Lung (tissue), 17 donors: ENCODE measurements at places on chromosomes 6 and 20. TPM values are rescaled to one million over a fixed set of nuclear protein-coding genes. Genes with fewer than 3 reads are reported as not detected.
A peak's percentile ranks its signal among the peaks of the same experiment; 100 is the strongest.

DNA sequence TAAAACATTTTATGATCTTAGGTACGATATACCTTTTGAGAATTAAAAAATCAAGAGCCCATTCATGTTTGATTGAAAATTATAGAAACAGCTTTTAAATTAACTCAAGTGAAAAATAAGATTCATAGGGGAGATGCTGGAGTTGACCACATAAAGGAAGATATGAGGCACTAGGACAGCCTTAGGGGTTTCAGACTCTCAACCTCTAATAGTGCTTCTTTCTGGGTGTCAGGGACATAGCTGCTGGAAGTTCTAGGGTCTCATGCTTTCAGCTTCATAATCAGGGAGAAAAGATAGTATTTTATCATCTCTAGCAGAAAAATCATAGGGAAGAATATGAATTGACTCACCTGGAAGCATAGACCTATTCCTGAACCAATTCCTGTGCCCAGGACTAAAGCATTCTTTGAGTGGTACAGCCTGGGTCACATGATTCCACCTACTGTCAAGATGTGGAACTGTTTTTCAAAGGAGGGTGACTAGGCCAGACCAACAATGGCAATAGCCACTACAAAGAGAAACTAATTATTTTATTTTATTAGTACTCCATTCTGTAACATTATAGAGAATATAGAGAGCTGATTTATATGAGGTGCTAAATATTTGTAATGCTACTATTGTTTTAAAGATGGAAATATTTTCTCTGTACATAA lies 27.8 kb upstream of the CENPW start:
- no peak for DNase-seq

DNA sequence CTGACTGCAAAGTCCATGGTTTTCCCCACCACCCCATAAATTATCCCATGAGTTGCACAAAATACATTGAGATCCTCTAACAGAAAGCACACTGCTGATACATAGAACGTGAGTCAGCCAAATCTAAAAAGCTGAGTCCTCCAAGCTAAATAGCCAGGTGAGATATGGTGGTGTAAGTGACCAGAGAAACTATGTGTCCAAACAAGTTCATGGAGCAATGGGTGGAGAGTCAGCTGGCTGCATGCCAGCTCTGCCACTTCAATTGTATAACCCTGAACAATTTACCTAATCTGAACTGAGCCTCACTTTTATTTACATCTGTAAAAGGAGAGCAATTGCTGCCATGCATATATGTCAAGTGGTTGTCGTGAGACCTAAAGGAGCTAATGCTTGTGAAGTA lies 9.7 kb downstream of the SNAP25 start:
- DNase-seq, result peak; percentile 20

DNA sequence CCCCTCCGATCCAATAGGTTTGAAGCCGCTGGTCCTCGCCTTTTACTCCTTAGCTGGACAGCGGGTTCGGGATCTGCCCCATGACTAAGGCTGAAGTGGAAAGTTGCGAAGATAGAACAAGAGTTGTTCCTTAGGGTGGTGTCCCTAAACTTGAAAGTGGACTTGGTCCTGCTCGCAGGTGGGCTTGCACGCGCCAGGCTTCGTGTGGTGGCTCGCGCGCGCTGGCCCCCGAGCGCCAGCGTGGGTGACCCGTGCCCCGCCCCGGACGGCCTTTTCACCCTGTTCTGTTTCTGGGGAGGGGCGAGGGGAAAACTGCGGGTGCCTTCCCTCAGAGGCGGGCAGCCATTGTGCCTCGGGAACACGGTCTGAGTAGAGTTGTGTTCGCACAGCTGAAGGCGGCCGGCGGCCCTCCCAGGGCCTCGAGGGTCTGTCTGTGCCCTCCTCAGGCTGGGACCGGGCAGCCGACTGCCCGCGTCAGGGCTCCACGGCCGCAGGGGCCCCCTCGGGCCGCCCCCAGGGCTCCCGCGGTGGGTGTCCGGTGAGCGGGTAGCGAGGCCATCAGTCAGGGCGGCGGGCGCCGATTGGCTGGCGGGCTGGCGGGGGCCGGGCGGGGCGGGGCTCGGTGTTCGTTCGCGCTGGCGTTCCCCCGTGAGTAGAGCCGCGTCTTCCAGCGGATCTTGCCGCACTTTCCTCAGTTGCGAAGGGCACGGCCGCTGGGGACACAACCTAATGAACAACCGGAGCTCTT lies 33.0 kb downstream of the RREB1 start:
- peak; percentile 83 for DNase-seq

DNA sequence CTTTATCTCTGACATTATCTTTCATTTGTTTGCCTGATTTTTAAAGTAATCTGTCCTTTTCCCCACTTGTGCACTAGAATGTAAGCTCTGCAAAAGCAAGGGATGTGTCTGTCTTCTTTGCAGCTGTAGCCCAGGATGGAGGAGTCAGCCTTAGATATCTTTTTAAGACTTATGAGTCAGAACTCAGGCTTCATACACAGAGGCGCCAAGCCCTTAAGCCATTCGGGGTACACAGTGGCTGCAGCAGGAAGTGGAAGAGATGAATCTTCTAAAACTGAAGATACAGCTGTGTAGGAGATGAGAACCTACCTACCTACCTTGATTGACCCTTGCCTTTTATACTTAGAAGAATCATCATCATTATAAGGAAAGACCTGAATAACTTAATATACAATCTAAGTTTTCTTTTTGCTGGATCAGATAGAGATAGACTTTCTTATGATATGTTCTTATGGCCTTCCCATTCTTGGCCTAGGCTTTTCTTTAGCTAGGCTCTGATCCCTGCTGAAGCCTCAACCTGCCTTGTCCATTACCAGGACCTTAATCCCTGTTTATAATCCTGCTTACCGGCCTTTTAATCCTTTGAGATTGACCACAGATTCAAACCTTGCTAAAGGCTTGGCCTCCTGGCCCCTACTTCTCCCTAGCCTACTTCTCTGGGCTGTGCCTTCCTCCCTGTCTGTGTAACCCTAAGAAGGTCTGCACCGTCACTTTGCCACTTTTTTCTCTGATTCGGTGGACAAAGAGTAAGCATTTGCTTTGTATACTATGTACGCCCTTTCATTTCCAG lies 304.5 kb downstream of the PRL start:
- no peak for DNase-seq

DNA sequence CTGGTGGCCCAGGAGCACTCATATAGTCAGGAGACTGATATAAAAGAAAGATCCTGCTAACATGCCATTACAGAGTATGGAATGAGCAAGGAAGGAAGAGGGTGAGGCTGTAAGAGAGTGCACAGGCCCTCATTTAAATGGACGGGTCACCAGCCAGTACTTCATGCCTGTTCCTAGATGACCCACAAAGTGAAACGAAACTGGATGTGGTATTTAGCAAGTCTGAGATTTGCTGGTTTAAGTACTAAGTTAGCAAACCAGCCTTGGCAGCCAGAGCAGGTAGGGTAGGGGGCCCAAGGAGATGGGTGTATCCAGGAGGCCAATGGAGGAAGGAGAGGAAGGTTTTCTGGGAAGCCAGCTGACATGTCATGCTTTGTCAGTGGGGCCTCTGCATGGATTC lies 15.9 kb downstream of the NT5E start:
- DNase-seq, result no peak

- DNase-seq, result no peak
Measured at GRCh38 chr6:167079853-167080297, 43.0 kb upstream of the CCR6 start.

GRCh38 chr6:140849456-140849855 lies 1283.3 kb upstream of the GJE1 start:
- DNase-seq, result no peak

GRCh38 chr6:170462366-170463020 lies 90.6 kb downstream of the PSMB1 start:
- DNase-seq, result no peak

- no peak for DNase-seq
Measured at GRCh38 chr20:41178904-41179432, 41.6 kb downstream of the PLCG1 start.

The APOM gene
- 2.2 TPM for polyA plus RNA-seq

DNA sequence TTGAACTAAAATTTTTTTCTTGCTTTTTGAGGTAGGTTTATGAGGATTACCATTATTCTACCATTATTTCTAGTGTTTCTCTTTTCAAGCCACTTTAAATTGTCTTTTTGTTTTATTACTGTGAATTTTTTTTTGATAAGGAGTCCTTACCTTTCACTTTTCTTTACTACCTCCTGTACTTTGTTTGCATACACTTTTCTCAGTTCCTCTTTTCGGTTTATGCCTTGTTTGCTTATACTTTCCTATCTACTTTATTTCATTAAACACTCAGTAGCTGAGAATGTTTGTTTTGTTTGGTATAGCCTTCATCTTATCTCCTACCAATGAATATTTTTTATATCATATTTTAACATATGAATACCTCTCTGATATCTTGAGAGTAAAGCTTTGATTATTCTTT lies 147.9 kb downstream of the TFAP2B start:
- DNase-seq, result no peak

DNA sequence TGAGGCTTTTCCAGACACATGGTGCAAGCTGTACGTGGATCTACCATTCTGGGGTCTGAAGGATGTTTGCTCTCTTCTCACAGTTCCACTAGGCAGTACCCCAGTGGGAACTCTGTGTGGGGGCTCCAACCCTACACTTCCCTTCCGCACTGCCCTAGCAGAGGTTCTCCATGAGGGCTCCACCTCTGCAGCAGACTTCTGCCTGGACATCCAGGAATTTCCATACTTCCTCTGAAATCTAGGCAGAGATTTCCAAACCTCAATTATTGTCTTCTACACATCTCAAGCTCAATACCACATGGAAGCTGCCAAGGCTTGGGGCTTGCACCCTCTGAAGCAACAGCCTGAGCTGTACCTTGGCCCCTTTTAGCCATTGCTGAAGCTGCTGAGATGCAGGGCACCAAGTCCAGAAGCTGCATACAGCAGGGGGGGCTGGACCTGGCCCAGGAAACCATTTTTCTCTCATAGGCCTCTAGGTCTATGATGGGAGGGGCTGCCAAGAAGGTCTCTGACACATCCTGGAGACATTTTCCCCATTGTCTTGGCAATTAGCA lies 11.6 kb downstream of the PDSS2 start:
- DNase-seq, result no peak

DNA sequence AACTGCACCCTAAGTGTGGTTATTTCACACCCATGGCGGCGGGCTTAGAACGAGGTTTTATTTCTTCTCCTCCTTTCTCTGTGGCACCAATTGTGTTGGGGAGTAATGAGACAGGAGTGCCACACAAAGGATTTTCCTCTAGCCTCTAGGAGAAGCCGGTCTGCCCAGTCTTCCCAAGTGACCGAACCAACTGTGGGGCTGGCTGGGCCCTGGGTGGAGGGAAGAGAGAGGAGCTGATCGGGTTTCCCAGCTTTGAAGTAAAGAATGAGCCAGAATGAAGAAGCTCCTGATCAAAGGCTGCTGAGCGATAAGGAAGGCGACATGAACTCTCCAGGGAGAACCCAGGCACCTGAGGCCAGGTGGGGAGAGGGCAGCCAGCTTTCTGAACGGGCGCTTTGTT lies 616.0 kb upstream of the BTBD3 start:
- no peak for DNase-seq

- peak; percentile 39 for DNase-seq
Measured at GRCh38 chr6:37680668-37681067, 17.0 kb downstream of the MDGA1 start.
